ENCODE measurements at places on chromosomes 2 and 18.

DNA sequence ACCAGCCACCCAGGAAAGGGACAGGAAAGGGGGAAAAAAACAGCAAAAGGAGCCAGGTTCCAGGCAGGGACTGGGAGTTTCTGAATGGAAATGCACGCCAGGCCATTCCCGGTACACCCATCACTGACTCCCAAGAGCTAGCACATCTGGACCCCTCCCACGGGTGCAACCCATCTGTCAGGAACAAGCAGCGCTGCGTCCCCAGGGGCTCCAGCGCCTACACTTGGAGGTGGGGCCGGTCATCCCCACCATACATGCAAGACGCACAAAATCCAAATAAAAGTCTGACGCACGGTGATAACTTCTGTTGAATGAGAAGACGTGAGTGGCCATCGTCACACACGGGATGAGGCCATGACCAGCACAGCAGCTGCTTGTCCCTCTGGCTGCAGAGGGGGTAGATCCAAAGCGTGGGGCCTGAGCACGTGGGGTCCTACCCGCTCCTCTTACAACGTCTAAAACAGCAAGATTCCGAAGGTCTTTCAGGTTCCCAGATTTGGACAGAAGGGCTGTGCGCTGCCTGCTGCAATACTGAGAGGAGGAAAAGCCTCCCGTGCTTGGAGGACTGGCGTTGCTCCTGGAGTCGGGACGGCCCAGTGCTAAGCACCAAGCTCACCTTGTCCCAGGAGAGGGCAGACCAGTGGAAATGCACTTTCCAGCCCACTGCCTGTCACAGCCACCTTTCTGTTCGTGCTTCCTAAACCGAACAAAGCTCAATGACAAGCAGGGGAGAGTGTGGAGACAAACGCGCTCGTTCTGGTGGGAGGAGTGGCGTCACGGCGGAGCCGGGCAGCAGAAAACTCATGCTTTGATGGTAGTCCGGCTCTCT lies 68.9 kb downstream of the NDUFA10 start:
- no peak for DNase-seq

- no peak for DNase-seq
Measured at GRCh38 chr18:58324824-58325480, 280.9 kb downstream of the NEDD4L start.

- DNase-seq, result no peak
Measured at GRCh38 chr2:46352621-46353020, 55.4 kb downstream of the EPAS1 start.

GRCh38 chr2:182826064-182826463 lies 40.4 kb downstream of the FRZB start:
- no peak for DNase-seq

GRCh38 chr2:200338692-200339091 lies 32.2 kb downstream of the SPATS2L start:
- DNase-seq, result no peak
